ENCODE measurements at places on chromosomes 1 and 21.

DNA sequence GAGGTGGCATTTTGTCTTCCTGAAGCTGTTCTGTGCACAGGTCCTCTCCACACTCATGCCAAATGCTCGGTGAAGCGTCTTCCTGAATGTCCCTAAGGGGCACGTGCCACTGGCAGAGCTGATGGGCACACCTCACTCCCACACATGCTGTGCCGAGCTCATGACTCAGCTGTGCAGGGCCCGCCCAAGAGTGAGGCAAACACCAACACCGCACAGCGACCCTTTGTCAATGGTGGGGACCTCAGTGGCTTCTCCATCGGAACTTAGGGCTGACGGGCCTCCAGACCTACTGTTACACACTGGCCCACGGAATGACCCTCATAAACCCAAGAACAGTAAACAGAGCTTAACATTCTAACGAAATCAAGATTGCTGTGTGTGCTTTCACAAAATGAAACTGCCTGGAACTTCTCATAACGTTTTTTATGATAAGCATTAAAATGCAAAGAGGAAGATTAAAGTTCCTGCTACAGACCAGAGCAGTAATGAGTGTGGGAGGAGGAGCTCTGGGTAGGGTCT is 89.3 kb downstream of the SIM2 start:
- no peak for DNase-seq

- DNase-seq: no peak
These were observed 55.3 kb upstream of the DSCAM start for GRCh38 chr21:40902299-40902698.

GRCh38 chr1:40808444-40808843 is 24.9 kb downstream of the KCNQ4 start:
- no peak for DNase-seq

GRCh38 chr1:108050911-108051629 is 86.1 kb upstream of the VAV3 start:
- no peak for DNase-seq

- no peak for DNase-seq
These were observed 24.3 kb upstream of the NBL1 start for GRCh38 chr1:19619697-19620384.

- DNase-seq: no peak
These were observed at the start of gene KRTAP21-3 for GRCh38 chr21:30718239-30718909. Gene KRTAP21-3, minus strand, starts transcription at chr21:30718777. Its CDS starts 18 bp downstream, at chr21:30718759.

DNA sequence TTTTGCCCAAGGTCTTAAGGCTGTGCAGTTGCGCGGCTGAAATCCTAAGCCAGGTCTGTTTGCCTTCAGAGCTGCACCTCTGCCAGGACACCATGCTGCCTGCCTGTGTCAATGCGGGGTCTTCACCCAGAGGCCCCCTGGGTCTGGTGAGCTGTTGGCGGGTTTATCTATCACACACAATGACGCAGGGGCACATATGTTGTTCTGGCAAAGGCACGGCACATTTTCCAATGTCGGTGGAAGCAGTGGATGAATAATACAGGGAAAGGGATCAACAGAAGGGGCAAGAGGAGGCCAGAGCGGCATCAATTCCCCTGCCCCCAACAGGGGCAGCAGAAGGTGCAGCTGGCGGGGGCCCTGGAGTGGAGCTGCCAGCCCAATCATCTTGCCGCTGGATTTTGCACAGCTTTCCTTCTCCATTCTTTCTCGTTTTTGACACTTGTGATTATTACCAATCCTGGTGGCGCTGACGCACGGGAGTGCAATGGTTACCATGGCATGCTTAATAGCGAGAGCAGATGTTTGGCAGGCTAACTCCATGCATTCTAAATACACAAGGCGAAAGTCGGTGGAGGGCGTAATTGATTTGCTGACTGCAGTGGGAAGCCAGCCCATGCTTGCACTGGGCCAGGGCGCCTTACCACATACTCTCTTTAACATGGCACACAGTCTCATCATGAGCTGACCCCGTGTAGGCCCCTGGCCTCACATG is 45.8 kb upstream of the CYP2J2 start:
- DNase-seq: peak; percentile 91

GRCh38 chr1:184655185-184655584 is 99.5 kb downstream of the EDEM3 start:
- DNase-seq: no peak

DNA sequence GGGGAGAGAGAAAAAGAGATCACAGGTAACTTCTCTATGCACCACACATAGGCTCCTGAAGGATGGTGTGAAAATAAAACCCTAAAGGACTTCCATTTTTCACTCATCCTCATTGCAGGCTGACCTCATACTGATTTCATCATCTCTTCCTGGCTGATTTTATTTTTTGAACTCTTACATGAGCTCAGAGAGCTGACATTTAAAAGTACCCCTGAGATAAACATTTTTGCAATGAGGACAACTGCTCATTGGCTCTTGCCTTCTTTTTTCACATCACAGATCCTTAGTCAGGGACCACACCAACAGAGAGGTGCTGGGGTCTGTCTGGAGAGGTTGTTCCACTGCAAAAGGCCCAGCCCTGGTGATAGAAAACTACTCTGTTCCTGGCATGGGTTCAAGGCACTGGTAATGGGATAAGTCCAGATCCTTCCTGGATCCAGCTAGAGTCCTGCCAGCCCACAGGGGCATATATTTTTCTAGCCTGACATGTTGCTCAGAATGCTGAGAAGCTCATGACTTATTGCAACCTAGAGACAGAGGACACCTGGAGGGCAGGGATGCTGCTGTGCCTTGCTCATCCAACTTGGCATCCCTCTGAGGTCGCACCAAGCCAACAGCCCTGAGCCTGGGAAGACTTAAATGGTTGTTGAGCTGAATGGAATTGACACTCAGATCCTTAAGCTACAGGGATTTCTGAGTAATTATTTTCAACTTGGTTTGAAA is 360.0 kb downstream of the HHAT start:
- no peak for DNase-seq

DNA sequence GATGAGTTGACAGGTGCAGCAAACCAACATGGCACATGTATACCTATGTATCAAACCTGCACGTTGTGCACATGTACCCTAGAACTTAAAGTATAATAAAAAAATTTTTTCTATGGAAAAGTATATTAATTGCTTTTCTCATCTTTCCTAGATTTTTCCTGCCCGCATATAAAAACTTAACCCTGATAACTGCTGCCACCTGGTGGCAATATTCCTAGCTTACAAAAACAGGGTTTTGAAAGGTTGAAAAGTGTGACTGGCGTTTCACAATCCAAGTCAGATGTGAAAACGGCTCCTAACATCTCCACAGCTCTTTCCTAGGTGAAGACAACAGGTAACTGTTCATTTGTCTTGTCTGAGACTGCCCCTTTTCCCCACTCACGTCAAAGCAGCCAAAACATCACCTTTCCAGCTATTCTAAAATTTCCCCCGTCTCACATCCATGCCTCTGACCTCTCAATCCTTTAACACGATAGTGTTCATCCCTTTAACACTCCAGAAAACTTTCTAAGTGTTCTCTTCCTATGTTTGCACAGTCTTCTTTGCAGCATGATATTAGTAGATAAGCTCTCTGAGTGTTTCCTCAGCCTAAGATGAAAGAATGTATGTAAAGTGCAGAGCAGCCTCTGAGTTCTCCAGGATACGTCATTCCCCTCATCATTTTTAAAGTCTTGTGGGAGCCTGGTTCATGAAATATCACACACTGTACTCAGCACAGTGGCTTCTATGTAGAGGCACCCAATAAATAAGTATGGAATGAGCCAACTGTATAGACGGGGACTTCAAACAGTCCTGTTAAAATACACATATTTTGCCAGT is 27.5 kb downstream of the OVGP1 start:
- DNase-seq: peak; percentile 49

- DNase-seq: no peak
These were observed 111.3 kb downstream of the TGFB2 start for GRCh38 chr1:218456444-218456843.

Data from NCI-H524 (cell line).